ENCODE measurements at places on chromosomes 2 and 18.

DNA sequence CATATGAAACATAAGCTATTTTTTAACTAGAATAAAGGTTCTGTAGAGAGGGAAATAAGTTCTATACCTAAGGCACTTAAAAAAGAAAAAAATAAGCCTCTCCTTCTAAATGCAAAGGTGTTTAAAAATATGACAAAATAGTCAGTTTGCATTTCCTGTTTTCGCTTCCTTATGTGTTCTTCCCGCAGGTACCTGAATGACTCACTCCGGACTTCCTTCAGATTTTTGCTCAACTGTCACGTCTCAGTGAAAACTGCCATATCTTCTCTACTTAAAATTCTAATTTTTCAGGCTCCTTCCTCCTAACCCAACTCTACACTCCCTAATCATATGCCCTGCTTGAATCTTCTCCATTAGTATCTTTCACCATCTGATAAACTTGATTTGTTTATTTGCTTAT is 1333.1 kb downstream of the LRP1B start:
- DNase-seq: no peak

GRCh38 chr2:236848501-236848900 is 237.2 kb upstream of the COPS8 start:
- DNase-seq: no peak

DNA sequence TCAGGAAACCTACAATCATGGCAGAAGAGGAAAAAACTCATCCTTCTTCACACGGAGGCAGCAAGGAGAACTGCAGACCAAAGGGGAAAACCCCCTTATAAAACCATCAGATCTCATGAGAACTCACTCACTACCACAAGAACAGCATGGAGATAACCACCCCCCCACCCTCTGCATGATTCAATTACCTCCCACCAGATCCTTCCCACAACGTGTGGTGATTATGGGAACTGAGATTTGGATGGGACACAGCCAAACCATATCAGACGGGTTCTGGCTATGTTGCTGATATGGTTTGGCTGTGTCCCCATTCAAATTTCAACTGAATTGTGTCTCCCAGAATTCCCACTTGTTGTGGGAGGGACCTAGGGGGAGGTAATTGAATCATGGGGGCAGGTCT is 28.7 kb upstream of the CCDC150 start:
- DNase-seq: no peak

DNA sequence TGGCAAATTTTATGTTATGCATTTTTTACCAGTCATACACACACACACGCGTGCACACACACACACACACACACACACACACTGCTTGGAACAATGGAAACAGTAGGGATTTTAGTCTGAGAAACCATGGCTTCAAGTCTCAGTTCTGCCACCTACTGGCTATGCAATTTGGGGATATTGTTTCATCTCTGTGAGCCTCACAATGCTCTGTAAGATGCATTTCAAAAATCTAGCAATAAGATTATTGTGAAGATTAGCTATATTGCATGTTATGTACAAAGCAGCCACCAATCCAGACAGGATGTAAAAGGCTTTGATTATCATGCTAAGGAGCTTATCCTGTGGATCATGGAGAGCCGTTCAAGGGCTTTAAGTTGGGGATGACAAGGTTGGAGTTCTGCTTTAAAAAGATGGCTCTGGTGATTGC is 401.4 kb downstream of the NBAS start:
- peak; percentile 72 for DNase-seq

DNA sequence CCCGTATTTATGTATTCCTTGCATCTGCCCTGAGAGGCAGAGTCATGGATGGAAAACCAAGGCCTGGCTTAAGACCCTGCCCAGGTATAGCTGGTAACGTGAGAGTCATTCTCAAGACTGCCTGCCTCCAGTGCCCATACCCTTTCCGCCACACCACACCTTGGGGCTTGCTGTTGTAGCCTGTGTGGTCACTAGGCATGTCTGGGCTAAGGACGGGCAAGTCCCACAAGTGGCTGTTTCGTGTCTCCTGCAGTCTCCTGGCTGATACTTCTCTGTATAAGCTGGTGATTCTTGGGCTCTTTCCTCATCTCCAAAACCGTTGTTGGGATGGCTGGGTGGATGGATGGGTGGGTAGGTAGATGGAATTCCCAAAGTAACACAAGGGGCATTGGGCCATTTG is 269.8 kb downstream of the KLHL29 start:
- DNase-seq: no peak

GRCh38 chr2:112541315-112542122 is 746 bp upstream of the POLR1B start:
- no peak for DNase-seq

- peak; percentile 1 for DNase-seq
Observed at GRCh38 chr2:209523867-209524266, 100.0 kb downstream of the MAP2 start.

DNA sequence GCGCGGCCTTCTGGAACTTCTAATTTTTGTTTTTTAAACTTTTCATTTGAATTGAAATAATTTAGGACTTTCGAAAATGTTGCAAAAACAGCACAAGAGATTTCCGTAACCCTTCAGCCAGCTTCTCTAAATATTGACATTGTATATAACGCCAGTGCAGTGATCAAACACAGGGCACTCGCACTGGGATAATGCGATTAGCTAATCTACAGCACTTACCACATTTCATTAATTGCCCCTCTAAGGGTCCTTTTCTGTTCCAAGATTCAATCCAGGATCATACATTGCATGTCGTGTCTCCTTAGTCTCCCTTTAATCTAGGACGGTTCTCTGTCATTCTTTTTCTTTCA is 343 bp upstream of the CD302 start:
- no peak for DNase-seq
